ENCODE measurements at places on chromosomes 2 and 18. TPM values are rescaled to one million over a fixed set of nuclear protein-coding genes. Genes with fewer than 3 reads are reported as not detected.
A peak's percentile ranks its signal among the peaks of the same experiment; 100 is the strongest.

- H3K4me3 ChIP-seq = no peak overlapping the region
- H3K36me3 ChIP-seq = no peaks in the 10 kb centered on the region
- H3K27me3 ChIP-seq = no peaks in the 10 kb centered on the region
Observed at GRCh38 chr2:223418604-223419199, 183.5 kb downstream of the SCG2 start.

DNA sequence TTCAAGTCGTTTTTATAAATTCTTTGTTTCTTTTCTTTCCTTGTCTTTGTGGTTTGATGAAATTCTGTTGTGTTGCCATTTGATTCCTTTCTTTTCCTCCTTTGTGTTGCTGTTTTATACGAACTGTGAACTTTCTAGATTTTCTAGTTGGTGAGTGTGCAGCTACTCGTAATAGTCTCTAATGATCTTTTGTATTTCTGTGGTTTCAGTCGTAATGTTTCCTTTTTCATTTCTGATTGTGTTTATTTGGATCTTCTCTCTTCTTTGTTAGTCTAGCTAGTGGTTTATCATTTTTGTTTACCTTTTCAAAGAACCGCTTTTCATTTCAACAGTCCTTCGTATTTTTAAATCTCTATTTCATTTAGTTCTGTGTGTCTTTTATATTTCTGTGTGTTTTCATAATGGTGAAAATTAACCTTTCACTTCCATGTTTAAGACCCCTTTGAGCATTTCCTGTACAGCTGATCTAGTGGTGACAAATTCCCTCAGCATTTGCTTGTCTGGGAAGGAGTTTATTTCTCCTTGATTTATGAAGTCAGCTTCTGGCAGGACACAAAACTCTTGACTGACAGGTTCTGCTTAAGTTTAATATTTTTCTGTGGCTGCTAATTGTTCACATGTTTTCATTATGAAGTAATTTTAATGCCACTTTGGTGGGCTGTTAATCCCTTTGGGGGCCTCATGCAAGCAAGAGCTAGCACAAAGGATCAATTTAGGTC lies 16.2 kb upstream of the MALT1 start:
- H3K36me3 ChIP-seq = no peaks in the 10 kb centered on the region
- H3K27ac ChIP-seq = no peak overlapping the region
- H3K4me3 ChIP-seq = no peak overlapping the region
- H3K27me3 ChIP-seq = no peaks in the 10 kb centered on the region

GRCh38 chr2:231132129-231132528 lies 7.3 kb upstream of the HTR2B start:
- H3K36me3 ChIP-seq = no peaks in the 10 kb centered on the region
- H3K4me3 ChIP-seq = no peak overlapping the region
- no peaks in the 10 kb centered on the region for H3K4me1 ChIP-seq
- H3K27me3 ChIP-seq = no peaks in the 10 kb centered on the region

- H3K27ac ChIP-seq = no peak overlapping the region
- no peaks in the 10 kb centered on the region for H3K4me1 ChIP-seq
- H3K36me3 ChIP-seq = no peaks in the 10 kb centered on the region
- no peak for DNase-seq
Observed at GRCh38 chr2:200235533-200235932, 71.0 kb upstream of the SPATS2L start.

- H3K4me1 ChIP-seq = peaks cover 52% of the 10 kb centered on the region
- no peak overlapping the region for H3K4me3 ChIP-seq
- H3K36me3 ChIP-seq = no peaks in the 10 kb centered on the region
- no peaks in the 10 kb centered on the region for H3K27me3 ChIP-seq
Observed at GRCh38 chr2:160308915-160309314, 108.8 kb upstream of the ITGB6 start.

DNA sequence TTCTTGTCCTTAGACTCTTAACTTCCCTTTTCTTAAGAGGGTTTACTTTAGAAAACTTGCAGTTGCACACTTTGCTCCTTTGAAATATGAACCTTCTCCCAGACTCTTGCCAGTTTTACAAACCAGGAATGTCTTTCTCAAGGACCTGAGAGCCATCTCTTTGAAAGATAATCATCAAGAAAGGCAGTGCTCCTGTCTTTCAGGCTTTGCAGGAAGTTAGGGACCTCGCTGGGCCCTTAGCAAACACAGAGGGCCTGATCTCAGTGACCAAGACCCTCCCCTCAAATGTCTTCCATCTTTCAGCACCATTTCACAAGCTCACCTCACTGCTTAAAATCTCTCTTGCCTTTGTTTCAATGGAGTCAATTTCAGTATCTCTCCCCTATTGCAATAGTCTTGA lies 32.0 kb upstream of the NYAP2 start:
- H3K27ac ChIP-seq = no peak overlapping the region
- H3K36me3 ChIP-seq = no peaks in the 10 kb centered on the region
- no peaks in the 10 kb centered on the region for H3K4me1 ChIP-seq
- no peak for DNase-seq

- no peak for DNase-seq
- H3K27ac ChIP-seq = no peak overlapping the region
- H3K4me3 ChIP-seq = no peak overlapping the region
- H3K36me3 ChIP-seq = no peaks in the 10 kb centered on the region
- H3K4me1 ChIP-seq = no peaks in the 10 kb centered on the region
- H3K27me3 ChIP-seq = no peaks in the 10 kb centered on the region
Observed at GRCh38 chr2:98886066-98886554, 49.9 kb downstream of the CRACDL start.

DNA sequence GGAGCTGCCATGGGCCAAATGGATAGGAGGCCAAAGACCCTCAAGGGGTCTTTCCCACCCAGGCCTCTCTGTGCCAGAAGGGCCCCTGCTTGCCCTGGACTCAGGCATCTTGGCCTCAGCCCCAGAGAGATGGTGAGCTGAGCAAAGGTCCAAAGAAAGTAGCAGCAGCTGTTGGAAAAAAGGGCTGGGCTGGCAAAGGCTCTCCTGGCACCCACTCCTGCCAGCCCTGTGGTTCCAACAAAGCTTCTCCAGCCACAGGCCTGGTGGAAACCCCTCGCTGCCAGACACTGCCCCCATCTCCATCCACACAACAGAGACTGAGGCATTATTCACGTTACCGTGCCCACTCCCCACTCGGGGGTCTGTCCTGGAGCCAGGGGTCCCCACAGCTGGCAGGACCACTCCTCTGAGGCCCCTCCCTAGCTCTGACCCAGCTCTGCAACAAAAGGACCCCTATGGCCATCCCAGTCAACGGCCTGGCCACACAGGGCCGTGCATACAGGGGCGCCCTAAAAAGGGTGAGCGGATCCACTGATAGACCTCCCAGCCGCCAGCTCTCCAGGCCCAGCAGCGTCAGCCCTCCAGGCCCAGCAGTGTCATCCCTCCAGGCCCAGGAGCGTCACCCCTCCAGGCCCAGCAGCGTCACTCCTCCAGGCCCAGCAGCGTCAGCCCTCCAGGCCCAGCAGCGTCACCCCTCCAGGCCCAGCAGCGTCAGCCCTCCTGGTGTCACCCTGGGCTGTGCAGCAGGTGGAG lies 10.1 kb downstream of the BIN1 start:
- H3K4me3 ChIP-seq = no peak overlapping the region
- peak; percentile 63 for DNase-seq

DNA sequence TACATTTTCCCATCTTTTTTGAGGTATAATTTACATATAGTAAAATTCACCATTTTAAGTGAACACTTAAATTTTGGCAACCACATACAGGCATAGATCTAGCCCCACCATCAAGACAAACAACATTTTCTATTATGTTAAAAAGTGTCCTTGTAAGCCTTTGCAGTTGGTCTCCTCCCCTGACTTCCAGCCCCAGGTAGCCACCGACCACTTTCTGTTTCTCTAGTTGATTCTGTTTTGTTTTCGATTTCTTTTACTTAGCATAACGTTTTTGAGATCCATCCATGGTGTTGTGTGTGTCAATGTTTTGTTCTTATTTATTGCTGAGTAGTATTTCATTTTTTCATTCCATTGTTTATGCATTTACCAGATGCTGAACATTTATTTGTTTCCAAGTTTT lies 135.5 kb upstream of the FOSL2 start:
- no peaks in the 10 kb centered on the region for H3K4me1 ChIP-seq
- no peak for DNase-seq
- no peak overlapping the region for H3K27ac ChIP-seq
- no peaks in the 10 kb centered on the region for H3K27me3 ChIP-seq

GRCh38 chr2:237717366-237718276 lies 81.0 kb upstream of the RBM44 start:
- DNase-seq = peak; percentile 64
- no peaks in the 10 kb centered on the region for H3K27me3 ChIP-seq
- peaks cover 75% of the 10 kb centered on the region for H3K4me1 ChIP-seq
- no peak overlapping the region for H3K4me3 ChIP-seq
- peak overlapping the region; percentile 97 for H3K27ac ChIP-seq
- H3K36me3 ChIP-seq = no peaks in the 10 kb centered on the region

GRCh38 chr2:160478660-160479059 lies 14.9 kb downstream of the RBMS1 start:
- no peak overlapping the region for H3K27ac ChIP-seq
- H3K4me3 ChIP-seq = no peak overlapping the region
- H3K4me1 ChIP-seq = peaks cover 42% of the 10 kb centered on the region
- no peak for DNase-seq
- H3K36me3 ChIP-seq = no peaks in the 10 kb centered on the region

ERICH2 gene
- total RNA-seq = not detected

ATOH8 gene
- 12.4 TPM for total RNA-seq

ATIC gene
- total RNA-seq = 36.7 TPM

UGT1A5 gene
- total RNA-seq = not detected

All from sigmoid colon (tissue), 7 donors.